Esophagus squamous epithelium (tissue), 5 donors: ENCODE measurements at places on chromosomes 3 and 15. TPM values are rescaled to one million over a fixed set of nuclear protein-coding genes. Genes with fewer than 3 reads are reported as not detected.

The SEMA5B gene
- not detected for total RNA-seq

The RTP3 gene
- not detected for total RNA-seq

The SNAPC5 gene
- total RNA-seq = 15.6 TPM

The DUSP7 gene
- 49.3 TPM for total RNA-seq

The ECE2 gene
- total RNA-seq = not detected

The CNTN3 gene
- total RNA-seq = not detected

The LNP1 gene
- total RNA-seq = 1.2 TPM

The DET1 gene
- 4.2 TPM for total RNA-seq

The GOLGA6A gene
- total RNA-seq = not detected

The GATM gene
- 20.0 TPM for total RNA-seq

The KY gene
- not detected for total RNA-seq

The KLHL6 gene
- total RNA-seq = 0.66 TPM

The PARP15 gene
- total RNA-seq = 0.09 TPM

The SEMA6D gene
- 1.0 TPM for total RNA-seq
